NCI-H1417 treated with DMSO at 0.1 percent for 48 hours (cell line): ENCODE measurements at places on chromosomes 4 and X.

DNA sequence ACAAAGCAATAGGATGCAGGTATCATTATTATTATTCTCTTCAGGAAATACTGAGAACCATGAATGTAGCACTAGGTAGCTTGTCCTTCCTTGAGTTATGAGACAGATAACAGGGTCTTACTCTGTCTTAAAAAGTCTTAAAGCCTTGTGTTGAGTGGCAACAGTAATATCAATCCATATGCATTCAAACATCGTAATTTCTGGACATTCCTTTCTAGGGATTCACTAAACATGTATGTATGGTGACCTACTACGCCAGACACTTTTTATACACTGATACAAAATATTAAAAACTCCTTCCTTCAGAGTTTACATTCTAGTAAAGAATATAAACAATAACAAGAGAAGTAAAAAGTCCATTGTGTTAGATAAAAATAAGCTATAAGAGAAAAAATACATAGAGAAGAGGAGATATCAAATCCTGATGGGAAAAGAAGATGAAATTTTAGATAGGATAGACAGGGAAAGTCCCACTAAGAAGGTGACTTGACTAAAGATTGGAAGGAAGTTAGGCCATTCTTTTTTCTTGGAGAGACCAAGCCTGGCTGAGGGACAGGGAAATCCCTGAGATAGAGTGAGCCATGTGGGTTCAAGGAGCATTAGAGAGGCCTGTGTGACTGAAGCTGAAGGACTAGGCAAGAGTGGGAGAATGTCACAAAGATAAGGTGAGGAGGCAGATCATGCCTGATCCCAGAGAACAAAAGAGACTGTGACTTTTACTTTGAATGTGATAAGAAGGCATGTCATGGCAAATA lies 5.0 kb upstream of the DDX60L start:
- DNase-seq = no peak

GRCh38 chr4:168853770-168854169 lies 156.3 kb downstream of the CBR4 start:
- no peak for DNase-seq

DNA sequence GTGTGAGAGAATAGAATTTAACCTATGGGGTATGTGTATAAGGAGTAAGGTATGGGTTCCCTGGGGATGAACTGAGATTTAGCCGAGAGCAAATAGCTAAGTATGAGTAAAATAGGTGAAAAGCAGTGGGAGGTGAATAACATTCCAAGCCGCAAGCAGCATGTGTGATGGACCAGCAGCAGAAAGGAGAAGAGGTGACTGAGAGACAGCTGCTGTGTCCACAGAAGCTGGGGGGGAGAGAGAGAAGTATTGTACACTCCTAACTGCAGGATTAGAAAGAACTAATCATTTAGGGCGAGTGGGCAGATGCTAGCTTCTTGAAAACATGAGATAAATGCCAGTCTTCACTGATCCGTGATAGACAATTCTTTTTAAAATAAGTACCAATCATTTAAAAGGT lies 296.0 kb downstream of the KLHL4 start:
- DNase-seq = no peak

GRCh38 chr4:123621072-123621705 lies 224.6 kb downstream of the SPRY1 start:
- DNase-seq = no peak

- DNase-seq = peak; percentile 12
These were observed at the start of gene GRSF1 for GRCh38 chr4:70839589-70840093. TSS of gene GRSF1 (minus strand) at chr4:70839890. CDS start at chr4:70839827, 63 bp downstream.

GRCh38 chr4:153787061-153787560 lies 1.8 kb downstream of the SFRP2 start:
- DNase-seq = no peak

DNA sequence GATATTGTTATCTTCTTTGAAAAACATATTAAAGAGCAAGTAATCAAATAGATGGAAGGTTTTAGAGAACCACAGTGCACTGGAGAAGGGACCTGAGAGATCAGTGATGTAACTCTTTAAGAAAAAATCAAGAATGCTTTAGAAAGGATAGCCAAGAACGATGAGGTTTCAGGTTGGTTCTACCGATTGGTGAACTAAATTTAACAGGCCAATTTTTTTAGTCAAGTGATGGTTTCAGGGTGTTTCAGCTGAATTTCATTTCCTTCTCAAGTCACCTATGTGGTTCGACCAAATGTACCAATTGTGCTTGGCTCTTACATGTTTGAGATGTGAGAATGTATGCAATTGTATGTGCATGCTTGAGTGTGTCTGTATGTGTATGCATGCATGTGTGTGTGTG lies 26.5 kb downstream of the HS3ST1 start:
- no peak for DNase-seq

- DNase-seq = no peak
These were observed 11.4 kb upstream of the SORCS2 start for GRCh38 chr4:7180938-7181337.

- no peak for DNase-seq
These were observed 226.2 kb downstream of the HS6ST2 start for GRCh38 chrX:132732236-132732635.

- no peak for DNase-seq
These were observed 457.5 kb downstream of the FGF13 start for GRCh38 chrX:138254001-138254400.

DNA sequence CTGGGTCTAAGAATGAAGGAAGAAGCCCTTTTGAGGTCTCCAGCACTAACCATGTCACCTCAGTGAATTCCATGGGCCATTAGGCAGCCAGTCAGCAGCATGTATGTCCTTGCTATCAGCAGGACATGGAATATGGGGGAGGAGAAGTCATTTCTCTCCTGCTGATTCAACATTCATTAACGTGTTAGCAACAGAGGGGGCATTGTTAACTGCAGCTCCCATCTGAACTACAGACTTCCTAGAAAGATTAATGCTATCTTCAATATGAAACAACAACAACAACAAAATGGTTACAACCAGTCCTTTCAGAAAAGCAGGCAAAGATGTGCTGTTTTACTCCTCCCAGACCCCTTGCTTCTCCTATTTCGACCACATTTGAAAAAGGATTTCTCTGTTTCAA lies 120.4 kb upstream of the SLC34A2 start:
- DNase-seq = no peak

DNA sequence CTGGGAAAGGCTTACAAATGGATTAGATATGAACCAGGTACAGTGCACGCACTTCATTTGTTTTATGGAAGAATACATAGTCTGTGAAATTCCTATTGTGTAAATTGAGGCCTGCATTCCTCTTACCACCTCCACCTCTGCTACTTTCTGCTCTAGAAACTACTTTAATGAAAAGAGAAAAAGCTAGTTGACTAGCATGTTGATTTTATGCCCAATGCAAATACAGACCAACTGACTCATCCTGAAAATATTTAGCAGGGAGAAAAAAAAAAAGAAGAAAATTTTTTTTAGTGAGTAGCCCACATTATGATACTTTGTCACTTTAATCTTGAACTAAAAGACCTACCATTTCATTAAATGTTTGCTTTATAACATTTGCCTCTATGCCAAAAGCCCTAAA lies 41.2 kb downstream of the DCLK2 start:
- no peak for DNase-seq

DNA sequence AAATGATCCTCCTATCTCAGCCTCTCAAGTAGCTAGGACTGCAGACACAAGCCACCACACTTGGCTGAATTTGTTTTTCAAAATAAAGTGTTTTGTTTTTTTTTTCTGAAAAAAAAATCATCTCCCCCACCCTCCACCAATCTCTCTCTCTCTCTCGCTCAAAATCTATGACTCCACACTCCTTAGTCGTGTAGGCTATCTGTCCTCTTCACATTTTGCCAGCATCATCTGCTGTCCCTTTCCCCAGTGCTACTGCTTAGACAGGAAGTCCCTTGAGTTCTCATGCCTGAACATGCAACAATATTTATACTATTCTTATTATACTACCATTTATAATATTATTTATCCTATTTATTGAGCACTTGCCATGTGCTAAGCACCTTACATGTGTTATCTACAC lies 80.7 kb upstream of the TMEM164 start:
- no peak for DNase-seq

GRCh38 chr4:97530676-97531075 lies 612.6 kb downstream of the STPG2 start:
- no peak for DNase-seq

DNA sequence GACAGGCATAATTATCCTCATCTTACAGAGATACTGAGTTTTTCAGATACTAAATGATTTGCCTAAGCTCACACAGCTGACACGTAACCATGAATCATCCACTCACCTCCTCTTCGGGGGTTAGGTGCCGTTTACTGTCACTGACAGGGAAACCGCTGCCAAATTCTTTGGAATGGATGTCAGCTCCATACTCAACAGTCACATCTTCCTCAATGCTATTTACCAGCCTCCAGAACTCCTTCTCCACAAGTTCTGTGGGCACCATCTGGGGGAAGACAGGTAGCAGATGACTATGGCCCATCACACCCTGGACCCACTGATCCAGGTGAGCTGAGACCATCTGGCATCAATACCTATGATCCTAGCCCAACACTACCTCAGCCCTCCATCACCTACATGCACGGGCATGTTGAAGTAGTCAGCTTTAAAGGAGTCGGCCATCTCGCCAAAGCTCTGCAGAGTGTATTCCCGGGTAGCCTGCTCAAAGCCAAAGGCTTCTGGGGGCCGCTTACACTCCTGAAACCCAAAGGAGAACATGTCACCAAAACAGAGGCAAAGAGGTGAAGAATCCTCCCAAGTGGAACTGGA lies 13.5 kb downstream of the KDM5C start:
- DNase-seq = no peak

GRCh38 chr4:150302553-150302952 lies 224.3 kb downstream of the DCLK2 start:
- no peak for DNase-seq

- no peak for DNase-seq
These were observed 65.7 kb upstream of the FGF13 start for GRCh38 chrX:138777230-138777629.

GRCh38 chr4:82677327-82677726 lies 115.5 kb upstream of the TMEM150C start:
- no peak for DNase-seq

- DNase-seq = no peak
These were observed 307.7 kb upstream of the ARSJ start for GRCh38 chr4:114287079-114287696.

DNA sequence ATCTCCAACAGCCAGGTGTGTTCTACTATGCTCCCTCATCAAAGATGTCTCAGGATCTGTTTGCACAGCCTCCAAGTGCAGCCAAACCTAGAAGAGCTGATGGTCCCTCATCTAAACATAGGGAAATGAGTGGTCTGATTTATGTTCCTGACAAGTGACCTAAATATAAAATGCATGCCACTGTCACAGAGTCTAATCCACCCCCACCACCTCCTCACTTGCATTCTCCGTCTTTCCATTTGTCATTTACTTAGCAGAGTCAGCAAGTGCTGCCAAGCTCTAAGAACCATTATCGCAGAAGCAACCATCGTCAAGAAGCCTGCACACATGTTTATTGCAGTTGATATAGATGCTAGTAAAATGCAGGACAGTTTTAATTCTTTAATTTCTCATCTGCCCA lies 33.1 kb upstream of the VCX3A start:
- DNase-seq = no peak

DNA sequence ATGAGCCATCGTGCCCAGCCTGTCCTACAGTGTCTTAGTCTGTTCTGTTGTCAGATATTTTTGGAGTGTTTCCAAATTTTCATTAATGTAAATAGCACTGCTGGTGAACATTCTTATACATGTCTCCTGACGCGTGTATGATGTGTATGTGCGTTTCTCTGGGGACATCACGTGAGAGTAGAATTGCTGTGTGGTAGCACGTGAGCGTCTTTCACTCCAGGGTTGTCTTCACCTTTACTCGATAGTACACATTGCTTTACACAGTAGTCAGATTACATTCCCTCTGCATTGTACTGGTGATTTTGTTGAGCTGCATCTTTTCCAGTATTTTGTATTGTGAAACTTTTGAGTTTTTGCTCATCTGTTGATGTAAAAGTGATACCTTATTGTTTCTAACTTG lies 60.0 kb downstream of the ARHGAP10 start:
- DNase-seq = no peak

GRCh38 chrX:43676971-43677572 lies 21.0 kb downstream of the MAOA start:
- DNase-seq = no peak

DNA sequence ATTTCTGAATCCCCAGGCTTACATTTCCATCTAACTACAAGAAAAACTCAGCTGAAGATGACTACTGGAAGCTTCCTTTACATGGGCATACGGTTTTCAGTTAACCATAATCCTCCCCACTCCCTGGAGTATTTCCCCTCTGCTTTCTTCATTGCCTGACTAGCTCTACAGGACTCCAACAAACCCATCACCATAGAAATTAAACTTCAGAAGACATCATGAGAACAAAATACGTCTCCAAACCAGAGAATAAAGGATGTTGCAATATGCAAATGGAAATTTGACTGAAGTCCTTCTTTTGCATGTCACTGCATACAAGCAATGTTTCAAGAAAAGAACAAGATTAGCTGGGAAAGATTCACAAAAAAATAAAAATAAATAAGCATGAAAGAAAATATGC lies 170.2 kb upstream of the PCDH18 start:
- no peak for DNase-seq

GRCh38 chrX:42025861-42026260 lies 102.5 kb upstream of the CASK start:
- no peak for DNase-seq

GRCh38 chrX:50638123-50638522 lies 167.5 kb upstream of the DGKK start:
- DNase-seq = no peak
